ENCODE measurements at places on chromosomes 3 and 15.

GRCh38 chr3:120077731-120078130 is 16.5 kb downstream of the GSK3B start:
- no peak for DNase-seq

DNA sequence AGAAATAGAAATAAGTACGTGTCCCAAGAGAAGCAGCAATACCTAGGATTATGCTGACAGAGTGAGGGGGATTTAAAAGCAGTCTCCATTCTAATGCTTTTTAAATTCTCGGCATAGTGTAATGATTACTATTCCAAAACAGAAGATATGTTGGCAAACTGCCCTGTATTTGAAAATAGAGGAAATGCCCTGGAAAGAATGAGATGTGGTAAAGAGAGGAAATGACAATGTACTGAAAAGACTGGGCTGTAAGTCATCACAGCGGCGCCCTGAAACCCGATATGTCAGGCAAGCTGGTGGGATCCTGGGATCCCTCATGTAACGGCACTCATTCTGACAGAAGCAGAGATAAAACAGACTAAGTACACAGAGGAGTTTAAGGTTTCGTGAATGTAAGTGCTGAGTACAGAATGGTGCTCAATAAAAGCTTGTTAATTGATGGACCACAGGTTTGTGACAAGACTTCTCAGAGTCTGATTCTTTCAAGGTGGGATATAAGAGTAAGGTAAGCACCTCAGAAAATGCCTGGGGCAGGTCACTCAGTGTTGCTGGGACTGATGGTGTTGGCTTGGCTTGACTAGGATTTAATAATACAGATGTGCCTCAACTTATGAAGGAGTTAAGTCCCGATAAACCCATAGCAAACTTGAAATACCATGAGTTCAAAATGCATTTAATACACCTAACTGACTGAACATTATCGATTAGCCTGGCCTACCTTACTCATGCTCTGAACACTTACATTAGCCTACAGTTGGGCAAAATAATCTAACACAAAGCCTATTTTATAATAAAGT is 91.4 kb downstream of the NFKBIZ start:
- no peak for DNase-seq

DNA sequence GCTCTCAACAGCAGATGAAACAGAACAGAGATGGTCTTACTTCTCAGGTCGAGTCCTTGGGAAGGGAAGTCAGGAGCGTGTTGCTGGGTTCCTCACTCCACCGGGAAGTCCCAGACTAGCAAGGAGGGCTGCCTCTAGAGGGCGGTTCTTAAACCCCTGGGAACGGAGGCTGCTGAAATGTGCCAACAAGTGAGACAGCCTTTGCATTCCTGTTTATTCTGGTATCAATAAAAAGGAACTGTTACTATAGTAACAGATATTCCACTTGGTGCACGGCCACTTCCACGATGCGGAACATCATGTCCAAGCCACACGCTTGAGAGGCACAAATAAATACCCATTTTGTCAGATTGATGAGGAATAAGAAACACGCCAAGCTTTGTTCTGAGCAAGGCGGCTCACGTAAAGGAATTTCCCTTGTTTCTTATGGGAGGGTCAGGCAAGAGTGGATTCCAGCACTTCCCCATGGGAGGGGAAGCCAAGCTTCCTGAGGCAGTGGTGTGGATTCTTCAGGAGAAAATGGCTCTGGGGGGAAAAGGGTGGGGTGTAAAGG is at the start of gene FAM107A:
Gene FAM107A (minus strand): TSS at position 123 of the 553 bp plus-strand sequence. CDS start 7,531 bp downstream, outside the sequence.
- no peak for DNase-seq

GRCh38 chr15:96247621-96248305 is 82.7 kb upstream of the NR2F2 start:
- DNase-seq = no peak

DNA sequence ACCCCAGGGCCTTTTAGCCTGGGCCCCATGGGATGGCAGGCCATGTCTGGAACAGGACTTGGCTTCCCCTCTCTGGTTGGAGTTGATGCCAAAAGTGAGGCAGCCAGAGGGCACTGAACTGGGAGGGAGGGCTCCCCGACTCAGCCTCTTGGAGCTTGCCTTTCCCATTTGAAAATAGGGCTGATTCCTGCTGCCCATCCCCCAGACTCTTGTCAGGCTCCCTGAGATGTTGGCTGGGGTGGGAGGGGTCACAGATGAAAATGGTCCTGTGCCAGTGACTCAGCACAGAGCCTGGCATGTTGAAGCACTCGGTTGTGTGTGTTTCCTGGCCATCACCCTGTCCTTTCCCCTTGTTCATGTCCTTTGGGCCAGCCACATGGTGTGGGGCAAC is 6.6 kb downstream of the PPCDC start:
- no peak for DNase-seq

- DNase-seq = no peak
Observed at GRCh38 chr15:93331545-93332167, 242.6 kb upstream of the RGMA start.

GRCh38 chr3:188491276-188491687 is 337.3 kb downstream of the LPP start:
- no peak for DNase-seq

- DNase-seq = peak; percentile 92
Observed at GRCh38 chr3:13011573-13012220, 61.5 kb downstream of the IQSEC1 start.
